ENCODE measurements at places on chromosomes 12 and 14. TPM values are rescaled to one million over a fixed set of nuclear protein-coding genes. Genes with fewer than 3 reads are reported as not detected.

- no peak for DNase-seq
Measured at GRCh38 chr14:89304972-89305703, 111.9 kb downstream of the FOXN3 start.

CYP27B1 gene
- 1.6 TPM for total RNA-seq

GRCh38 chr12:131283191-131283861 lies 329.6 kb downstream of the ADGRD1 start:
- DNase-seq, result no peak

DNA sequence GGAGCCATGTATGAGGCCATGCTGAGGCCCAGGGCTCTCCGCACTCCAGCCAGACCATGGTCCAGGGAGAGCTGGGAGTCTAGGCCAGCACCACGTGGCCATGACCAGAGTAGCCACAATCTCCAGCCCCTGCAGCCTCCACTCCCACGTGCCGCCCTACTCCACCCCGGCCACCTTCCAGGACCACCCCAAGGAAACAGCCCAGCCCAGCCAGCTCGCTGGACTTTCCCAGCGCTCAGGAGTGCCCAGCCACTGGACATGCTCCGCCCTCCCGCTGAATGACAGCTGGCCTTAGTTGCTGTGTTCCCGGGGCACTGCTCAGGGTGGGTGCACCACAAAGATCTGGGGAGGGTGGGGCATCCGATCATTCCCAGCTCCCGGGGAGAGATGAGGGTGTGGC lies 2.1 kb upstream of the C14orf180 start:
- no peak for DNase-seq

- DNase-seq, result no peak
Measured at GRCh38 chr12:107373238-107373809, 280.0 kb upstream of the CRY1 start.
